Fibroblast of lung (primary cell): ENCODE measurements at places on chromosomes 12 and 14. TPM values are rescaled to one million over a fixed set of nuclear protein-coding genes. Genes with fewer than 3 reads are reported as not detected.

The CFAP54 gene
- 5.1 and 7.1 TPM in 2 replicates for total RNA-seq

The CD163 gene
- 0.26 TPM in 1 of 2 replicates, not detected in the other for total RNA-seq

The EPYC gene
- not detected in 2 replicates for total RNA-seq

The CCDC88C gene
- total RNA-seq = 0.17 and 0.51 TPM in 2 replicates

The ERC1 gene
- total RNA-seq = 34.5 and 46.5 TPM in 2 replicates

The TMEM229B gene
- total RNA-seq = 0.77 and 0.99 TPM in 2 replicates

The GALNT8 gene
- total RNA-seq = under 0.01 TPM in 2 replicates

The CSRP2 gene
- total RNA-seq = 36.7 and 56.8 TPM in 2 replicates

The LRP6 gene
- 39.3 and 39.5 TPM in 2 replicates for total RNA-seq

The SELPLG gene
- total RNA-seq = 0.51 and 1.5 TPM in 2 replicates

The P3H3 gene
- total RNA-seq = 72.4 and 96.3 TPM in 2 replicates

The RD3L gene
- not detected in 2 replicates for total RNA-seq

The LMNTD1 gene
- not detected in 2 replicates for total RNA-seq

The CIROP gene
- 0.17 and 1.0 TPM in 2 replicates for total RNA-seq

The GPRC5A gene
- 2.3 and 4.8 TPM in 2 replicates for total RNA-seq

The FGF23 gene
- not detected in 2 replicates for total RNA-seq
